Urothelium cell line (cell line): ENCODE measurements at places on chromosomes 11 and 22.

DNA sequence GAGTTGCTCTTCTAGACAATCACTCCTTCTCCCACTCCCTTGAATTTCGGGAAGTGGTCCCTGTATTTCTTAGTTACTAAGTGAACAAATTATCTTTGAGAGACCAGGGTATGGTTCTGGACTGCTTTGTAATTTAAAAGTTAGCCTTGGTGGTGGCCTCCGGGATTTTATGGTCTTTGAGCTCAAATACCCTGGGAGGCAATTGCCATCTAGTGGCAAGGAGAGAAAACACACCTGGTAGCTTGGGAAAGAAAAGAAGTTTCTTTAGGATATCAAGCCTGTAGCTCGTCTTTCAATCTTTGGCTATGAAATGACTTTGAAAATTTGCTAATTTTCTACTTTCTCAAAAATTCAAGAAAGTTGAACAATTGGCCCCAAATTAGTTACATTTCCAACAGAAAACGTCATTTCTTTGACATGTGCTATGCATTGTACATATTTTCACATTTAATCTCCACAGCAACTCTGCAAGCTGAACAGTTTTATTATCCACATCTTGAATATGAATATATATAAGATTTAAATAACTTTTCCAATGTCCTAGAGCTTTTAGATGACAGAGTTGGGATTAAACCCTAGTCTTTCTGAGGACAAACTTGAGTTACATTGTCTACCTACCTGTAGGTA is 39.1 kb downstream of the MMP27 start:
- peak; percentile 63 for DNase-seq

DNA sequence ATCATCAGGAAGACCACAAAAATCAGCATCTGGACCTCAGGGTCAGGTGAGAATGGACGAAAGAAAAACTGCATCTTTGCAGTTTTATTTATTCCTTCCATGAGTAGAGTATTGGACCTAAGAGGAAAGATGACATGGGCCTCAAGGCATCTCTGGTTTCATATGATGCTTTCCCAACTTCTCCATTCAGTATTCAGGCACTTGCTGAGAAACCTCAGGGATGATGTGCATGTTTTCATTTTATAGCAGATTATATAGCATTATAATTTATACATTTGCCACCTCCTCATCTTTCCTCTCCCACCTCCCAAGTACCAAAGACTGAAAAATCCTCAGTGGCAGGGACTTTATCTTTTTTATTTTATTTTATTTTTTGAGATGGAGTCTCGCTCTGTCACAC is at the start of gene OR10V1:
TSS of gene OR10V1 (minus strand) at position 101 of the 400 bp plus-strand sequence. CDS start at position 101, 0 bp downstream.
- no peak for DNase-seq

DNA sequence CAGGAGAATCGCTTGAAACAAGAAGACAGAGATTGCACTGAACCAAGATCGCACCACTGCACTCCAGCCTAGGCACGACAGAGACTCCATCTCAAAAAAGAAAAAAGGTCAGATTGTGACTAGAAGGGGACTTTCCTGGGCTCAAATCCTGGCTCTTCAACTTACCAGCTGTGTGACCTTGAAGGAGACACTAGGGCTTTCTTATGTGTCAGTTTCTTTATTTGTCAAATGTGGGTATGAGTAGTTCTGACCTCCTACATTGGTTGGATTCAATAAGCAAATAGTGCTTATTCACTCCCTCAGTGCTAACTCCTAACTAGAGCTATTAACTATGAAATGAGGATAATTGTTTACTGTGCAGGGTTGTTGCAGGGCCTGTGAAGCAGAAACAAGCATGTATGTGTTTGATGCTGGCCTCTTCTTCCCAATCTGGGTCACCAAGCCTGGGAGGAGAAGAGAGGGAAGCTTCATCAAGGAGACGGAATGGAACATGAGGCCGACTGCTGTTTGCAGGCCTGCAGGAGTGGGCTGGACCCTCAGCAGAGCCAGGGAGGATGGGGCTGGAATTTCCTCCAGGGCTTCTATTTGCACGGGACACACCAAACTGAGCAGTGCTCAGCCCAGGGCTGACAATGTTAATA is 22.5 kb downstream of the RHOD start:
- DNase-seq = no peak

DNA sequence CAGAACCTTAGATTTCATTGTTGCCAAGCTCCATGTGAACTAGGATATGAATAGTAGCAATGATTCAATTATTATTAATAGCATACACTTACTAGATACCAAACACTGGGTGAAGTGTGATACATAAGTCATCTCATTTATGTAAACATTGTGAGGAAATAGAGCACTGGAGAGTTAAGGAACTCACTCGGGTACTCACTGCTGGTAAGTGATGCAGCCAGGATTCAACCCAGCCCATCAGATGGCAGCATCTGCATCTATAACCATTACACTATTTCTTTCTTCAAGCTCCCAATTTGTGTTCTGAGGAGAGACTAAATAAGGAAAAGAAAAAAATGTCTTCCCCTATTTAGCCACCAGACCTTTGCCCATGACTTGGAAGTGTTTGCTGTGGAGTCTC is 10.2 kb upstream of the ALG8 start:
- no peak for DNase-seq

- DNase-seq = no peak
Measured at GRCh38 chr11:2670541-2671100, 29.2 kb downstream of the KCNQ1OT1 start.

DNA sequence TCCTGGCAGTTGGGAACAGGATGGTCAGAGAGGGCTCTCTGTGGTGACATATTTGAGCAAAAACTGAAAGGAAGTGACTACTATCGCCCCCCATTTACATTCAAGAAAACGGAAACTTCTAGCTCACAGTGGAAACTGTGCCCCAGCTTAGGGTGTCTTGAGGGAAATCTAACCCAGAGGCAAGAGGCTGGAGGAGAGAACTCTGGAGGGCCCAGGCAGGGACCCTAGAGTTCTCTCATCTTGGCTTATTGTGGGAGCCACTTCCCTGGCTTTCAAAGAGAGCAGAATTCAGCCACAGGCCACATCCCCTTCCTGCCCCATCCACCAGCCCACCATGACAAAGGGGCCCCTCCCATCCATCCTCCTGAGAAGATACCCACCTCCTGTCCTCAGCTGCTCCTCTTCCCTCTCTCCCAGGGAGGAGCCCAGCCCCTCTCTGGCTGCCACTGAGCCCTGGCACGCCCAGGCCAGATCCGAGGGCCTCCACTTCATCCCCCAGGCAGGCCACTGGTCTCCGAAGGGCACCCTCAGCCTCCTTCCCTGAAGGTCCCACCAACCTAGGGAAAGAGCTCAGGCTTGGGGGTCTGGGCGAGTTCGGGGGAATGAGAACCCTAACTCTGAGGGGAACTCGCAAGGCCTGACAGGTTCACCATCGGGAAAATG is 1.6 kb upstream of the TMPRSS13 start:
- no peak for DNase-seq
